LNCaP clone FGC (cell line): ENCODE measurements at places on chromosomes 2 and 18.

GRCh38 chr2:162317861-162318327 is 590 bp downstream of the IFIH1 start:
- DNase-seq: no peak

- DNase-seq: no peak
Measured at GRCh38 chr18:73824671-73825070, 323.0 kb downstream of the FBXO15 start.

- DNase-seq: no peak
Measured at GRCh38 chr2:218014706-218015585, 12.2 kb upstream of the TNS1 start.

DNA sequence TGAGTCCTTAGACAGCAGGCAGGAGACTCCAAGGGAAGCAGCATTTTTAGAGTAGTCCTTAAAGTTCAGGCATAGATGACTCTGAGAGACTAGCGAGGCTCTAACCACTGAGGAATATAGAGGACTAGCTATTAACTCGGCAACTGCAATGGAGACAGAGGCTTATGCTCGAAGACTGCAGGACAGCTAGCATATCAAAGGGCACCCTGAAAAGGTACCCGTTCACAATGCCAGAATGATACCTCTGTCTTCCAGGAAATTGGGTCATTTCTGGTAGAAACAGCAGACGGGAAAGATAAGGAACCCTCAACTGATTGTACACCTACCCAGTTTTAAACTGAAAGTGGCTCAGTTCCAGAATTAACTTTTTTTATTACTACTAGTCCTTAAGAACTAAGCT is 1204.0 kb upstream of the ZEB2 start:
- no peak for DNase-seq

GRCh38 chr18:21181766-21182165 is 60.3 kb upstream of the GREB1L start:
- DNase-seq: no peak

DNA sequence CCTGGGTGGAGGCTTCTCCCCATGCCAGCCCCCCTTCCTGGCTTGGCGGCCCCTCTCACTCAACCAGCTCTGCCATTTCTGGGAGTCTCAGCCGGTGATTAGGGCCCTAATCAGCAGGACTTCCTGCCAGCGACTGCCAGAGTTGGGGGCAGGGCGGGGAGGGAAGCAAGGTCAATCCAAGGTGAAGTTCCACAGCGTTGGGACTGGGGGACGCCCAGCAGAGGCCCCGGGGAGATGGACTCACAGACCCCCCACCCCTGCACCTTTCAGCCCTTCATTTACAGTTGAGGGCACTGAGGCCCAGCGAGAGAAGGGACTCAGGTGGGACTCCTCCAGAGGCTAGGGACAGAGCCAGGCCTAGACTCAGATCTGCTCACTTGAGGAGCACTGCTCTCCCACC is 65.3 kb downstream of the TNS1 start:
- no peak for DNase-seq

DNA sequence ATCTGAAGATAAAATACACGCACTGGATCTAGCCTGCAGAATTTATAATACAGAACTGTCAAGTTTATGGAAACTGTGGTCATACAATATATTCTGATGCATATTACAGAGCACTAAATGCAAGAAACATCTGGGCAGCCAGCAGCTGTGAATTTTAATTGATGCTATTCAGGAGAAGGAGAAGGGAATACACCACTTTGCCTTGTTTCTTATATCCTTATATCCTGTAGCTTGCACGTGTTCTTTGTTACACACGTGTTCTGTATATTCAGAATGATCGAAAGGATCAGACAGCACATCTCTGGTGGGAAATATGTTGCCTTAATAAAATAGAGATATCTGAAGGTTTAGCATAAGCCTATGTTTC is 335.8 kb downstream of the AGPS start:
- no peak for DNase-seq

- no peak for DNase-seq
Measured at GRCh38 chr2:239378918-239379640, 21.7 kb downstream of the HDAC4 start.

DNA sequence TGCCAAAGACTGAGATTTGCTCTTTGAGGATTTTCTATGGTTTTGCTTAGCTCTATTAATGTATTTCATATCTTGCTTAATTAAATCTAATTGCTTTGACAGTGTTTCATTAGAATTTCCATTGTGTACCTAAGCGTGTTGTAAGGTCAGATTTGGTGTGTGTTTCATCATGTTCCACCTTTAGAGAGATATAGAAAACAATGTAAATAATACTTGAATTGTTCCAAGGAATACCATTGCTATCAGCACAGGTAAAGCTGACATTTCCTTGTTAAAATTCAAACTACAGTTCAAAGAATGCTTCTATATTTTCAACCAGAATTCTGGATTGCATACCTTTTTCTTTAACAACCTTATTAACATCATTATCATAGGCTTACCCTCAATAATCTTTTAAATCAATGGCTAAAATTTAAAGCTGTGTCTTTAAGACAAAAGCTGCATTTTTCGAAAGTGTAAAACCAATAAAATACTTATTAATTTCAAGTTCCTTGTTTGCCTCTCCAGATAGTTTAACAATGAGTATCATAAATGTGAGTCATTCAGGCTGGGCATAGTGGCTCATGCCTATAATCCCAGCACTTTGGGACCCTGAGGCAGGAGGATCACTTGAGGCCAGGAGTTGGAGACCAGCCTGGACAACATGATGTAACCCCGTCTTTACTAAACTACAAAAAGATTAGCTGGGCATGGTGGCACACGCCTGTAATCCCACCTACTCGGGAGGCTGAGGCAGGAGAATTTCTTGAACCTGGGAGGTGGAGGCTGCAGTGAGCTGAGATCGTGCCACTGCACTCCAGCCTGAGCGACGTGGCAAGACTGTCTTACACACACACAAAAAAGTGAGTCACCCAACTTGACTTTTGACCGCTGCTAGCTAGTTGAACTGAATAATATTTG is 188.0 kb upstream of the PKDCC start:
- no peak for DNase-seq

DNA sequence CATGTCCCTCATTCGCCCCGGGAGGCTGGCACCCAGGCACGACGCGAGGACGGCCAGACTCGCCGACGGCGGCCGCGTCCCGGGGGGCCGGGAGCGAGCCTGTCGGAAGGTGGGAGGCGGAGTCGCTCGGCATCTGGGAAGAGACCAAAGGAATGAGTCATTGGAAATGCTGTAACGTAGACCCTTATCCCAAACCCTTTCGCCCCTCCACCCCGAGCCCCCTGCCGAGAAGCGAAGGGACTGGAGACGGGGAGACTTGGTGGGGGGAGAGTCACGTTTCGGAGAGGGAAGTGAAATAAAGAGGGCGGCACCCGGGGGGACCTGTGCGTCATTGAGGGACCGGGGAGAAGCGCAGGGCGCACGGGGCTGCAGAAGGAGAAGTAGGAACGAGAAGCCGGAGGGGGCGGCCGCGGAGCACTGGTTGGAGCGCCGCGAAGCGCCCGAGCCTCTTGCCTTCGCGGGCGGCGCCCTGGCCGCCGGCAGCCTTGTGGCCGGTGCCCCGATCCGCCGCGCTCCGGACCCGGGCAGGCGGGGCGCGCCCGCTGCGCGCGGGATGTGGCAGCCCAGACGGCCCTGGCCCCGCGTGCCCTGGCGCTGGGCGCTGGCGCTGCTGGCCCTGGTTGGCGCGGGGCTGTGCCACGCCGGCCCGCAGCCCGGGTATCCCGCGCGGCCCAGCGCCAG is at the start of gene EMILIN2:
EMILIN2 (plus strand) TSS at position 371 of the 681 bp plus-strand sequence; CDS start at position 554, 183 bp downstream.
- no peak for DNase-seq

DNA sequence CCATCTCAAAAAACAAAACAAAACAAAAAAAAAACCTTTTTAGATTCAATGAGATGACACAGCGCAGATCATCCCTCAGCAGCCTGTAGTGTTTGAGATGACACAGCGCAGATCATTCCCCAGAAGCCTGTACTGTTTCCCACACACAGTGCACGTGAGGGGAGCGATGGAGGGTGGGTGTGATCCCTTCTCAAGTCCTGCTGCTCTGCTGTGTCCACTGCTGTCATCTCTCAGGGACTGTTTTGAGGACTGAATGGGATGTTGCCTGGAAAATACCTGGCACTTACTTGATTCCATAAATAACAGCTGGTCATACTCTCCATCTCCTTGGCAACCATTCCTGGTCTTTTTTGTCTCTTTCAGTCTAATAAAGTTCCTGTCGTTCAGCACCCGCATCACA is 25.7 kb downstream of the TGOLN2 start:
- no peak for DNase-seq

- DNase-seq: no peak
Measured at GRCh38 chr2:41321351-41321750, 726.5 kb upstream of the PKDCC start.

- no peak for DNase-seq
Measured at GRCh38 chr2:55862246-55862645, 61.3 kb downstream of the EFEMP1 start.
